HEK293T (cell line): ENCODE measurements at places on chromosomes 4 and X.

DNA sequence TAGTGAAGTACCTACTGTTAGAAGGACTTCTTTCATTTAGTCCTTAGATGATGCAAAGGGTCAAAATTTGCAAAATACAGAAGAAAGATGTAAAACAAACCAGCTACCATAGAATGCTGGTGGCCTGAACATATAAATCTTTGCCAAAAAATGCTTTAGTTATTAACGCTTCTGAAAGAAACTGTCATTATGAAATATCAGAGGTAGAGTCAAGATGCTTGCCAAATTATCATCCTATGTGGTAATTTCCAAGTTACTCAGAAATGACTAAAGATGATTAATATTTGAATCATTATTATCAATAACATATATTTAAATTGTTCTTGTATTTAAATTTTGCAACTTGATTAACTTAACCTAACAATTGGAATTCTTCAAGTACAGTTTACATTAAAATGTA is 588.4 kb upstream of the FAM241A start:
- no peak for DNase-seq

GRCh38 chr4:67122029-67122428 is 423.3 kb downstream of the CENPC start:
- peak; percentile 27 for DNase-seq

DNA sequence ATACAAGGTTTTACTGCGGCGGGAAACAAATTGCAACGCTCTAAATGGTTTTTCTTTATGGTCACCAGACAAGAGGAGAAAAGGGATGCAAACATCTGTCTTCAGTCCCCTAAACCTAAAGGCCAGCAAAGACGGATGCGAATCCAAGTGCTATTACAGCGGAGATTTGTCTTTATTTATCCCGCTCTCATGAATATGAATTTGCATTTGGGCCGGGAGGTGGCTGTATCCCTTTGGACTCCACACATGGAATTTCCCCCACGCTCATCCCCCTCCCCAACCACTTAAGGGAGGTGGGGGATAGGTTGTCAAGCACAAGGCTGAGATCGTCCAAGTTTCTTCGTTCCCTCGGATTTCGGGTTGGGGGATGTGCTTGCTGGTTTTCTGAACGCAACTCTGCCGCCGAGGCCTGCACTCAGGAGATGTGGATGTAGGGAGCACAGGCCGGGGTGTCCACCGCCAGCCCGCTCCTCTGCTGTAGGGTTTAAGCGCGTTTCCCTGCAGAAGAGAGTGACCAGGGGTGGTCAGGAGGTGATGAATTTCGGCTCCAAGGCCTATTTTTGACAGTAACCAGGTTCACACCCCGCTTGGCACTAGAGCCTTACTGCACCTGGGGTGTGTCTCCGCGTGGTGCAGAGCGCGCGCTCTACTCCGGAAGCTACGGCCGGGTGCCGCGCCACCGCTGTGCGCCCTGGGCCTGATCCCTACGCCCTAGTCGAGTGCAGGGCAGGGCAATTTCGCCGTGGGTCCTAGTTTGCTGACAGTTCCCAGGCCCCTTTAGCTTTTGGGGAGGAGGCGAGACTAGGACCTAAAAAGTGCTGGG is 2.3 kb upstream of the PHOX2B start:
- no peak for DNase-seq

DNA sequence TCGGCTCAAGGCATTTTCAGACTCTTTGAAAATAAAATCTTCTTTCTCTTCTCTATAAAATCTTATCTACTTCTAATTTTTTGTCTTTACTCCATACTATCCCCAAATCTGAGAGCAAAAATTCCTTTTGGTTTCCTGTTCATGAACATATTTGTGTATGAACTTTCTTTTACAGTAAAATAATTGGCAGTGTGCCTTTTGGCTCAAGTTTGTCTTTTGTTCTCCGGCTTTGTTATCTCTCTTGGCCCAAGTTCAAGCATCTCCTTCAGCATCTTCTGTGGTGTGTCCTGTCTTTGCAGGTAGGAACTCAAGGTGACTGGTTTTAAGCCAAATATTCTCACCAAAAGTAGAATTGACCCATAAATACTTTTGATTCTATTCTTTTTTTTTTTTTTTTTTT is 276.6 kb upstream of the FAT1 start:
- no peak for DNase-seq

GRCh38 chr4:115121351-115122043 is 8.1 kb upstream of the NDST4 start:
- no peak for DNase-seq

- no peak for DNase-seq
Measured at GRCh38 chr4:110270492-110271197, 72.2 kb upstream of the ELOVL6 start.

DNA sequence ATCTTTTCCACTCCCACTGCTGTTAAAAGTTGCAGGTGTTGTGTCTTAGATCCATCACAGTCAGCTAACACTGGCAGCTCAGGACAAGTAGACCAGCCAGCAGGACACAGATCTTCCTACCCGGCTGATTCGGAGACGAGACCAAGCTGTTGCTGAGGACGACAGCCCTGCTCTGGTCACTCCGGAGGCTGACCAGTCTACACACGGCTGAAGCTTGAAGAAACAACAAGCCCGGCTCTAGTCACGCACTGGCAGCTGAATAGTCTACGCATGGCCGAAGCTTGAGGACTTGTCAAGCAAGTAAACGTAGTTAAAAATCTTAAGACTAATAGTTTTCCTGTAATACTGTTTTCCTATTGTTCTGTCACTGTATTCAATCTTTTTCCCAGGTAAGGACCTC is 1.8 kb downstream of the ACOX3 start:
- DNase-seq, result no peak

- no peak for DNase-seq
Measured at GRCh38 chr4:7419961-7420660, 14.6 kb downstream of the PSAPL1 start.

DNA sequence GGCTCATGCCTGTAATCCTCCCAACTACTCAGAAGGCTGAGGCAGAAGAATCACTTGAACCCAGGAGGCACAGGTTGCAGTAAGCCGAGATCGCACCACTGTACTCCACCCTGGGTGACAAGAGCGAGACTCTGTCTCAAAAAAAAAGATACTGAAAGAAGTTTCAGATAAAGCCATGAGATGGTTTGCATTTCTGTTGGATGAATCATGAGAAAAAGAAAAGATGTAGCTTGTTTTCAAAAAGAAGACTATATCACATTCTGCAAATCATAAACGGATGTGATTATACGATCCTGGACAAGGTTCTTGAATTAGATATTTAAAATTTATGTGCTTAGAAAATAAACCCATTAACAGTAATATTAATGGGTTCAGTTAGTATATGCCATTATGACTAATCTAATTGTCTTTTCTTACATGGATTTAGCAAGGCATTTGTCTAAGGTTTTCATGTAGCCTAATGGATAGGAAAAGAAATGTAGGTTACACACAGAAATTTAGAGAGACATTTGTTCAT is 345.9 kb downstream of the SLC7A11 start:
- DNase-seq, result no peak
